Activated T-cell treated with anti-CD3 and anti-CD28 coated beads, Interleukin-2, amount 50 U/mL, for 24 hours (primary cell): ENCODE measurements at places on chromosomes 5 and 9.
A peak's percentile ranks its signal among the peaks of the same experiment; 100 is the strongest.

- no peak for DNase-seq
Measured at GRCh38 chr5:102737161-102737560, 17.9 kb upstream of the PAM start.

DNA sequence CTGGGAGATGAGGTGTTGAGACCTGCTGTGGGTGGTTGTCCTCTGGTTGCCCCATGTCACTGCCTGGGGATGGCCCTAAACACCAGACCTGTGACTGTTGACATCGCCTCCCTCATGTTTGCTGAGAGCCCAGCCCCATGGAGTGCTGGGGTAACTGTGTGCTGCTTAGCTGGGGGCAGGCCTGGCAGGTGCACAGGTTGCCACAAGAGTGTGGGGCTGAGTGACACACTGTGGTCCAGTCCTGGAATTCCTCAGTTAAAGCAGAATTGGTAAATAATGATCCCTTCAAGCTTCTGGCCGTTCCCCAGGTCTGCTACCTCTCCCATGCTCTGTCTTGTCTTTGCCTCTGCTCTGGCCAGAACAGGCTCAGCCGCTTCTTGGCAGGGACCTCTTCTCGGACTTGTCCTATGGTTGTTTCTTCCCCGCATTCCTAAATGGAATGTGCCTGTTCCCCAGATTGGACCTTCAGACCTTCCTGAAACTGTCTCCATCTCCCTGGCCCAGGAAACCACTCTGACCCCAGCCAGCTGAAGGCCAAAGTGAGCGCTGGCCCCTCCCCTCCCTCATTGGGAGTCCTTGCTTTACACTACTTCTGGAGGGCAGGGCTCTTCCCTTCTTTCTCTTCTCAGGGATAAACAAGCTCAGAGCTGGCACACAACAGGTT is 61.2 kb upstream of the PITX1 start:
- no peak for DNase-seq

GRCh38 chr5:23482642-23483041 is 24.8 kb upstream of the PRDM9 start:
- no peak for DNase-seq

DNA sequence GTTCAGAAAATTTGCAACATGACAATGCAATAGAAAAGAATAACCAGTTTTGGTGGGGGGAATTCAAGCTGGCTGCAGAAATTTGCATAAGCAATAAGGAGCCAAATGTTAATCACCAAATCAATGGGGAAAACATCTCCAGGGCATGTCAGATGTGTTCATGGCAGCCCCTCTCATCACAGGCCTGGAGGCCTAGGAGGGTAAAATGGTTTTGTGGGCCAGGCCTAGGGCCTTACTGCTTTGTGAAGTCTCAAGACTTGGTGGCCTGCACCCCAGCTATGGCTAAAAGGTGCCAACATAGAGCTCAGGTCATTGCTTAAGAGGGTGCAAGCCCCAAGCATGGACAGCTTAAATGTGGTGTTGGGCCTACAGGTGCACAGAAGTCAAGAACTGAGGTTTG is 29.7 kb upstream of the SLC36A1 start:
- DNase-seq, result no peak

GRCh38 chr5:68557162-68557936 is 341.8 kb downstream of the PIK3R1 start:
- DNase-seq, result no peak

- DNase-seq, result no peak
Measured at GRCh38 chr5:171986772-171987171, 19.7 kb downstream of the FBXW11 start.

GRCh38 chr5:16074358-16074757 is 105.2 kb downstream of the MARCHF11 start:
- DNase-seq, result no peak

GRCh38 chr5:76920491-76920890 is 32.4 kb upstream of the CRHBP start:
- DNase-seq, result no peak

DNA sequence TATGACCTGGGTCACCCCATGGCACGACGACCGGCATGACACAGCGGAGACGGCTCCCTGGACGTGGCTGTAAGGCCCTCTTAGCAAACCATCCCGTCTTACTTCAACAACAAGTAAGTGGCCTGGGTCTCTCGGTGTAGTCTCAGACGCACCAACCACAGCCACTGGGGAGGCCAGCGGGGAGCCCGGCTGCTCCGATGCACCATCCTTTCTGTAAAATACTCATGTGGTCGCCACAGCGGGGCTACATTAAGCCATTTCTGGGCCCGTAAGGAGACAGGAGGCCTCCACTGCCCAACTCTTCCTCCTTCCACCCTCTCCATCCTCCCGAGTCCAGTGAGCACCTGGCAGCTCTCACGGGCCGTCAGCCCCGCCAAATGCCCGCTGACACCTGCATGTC is 4.7 kb downstream of the QSOX2 start:
- DNase-seq, result no peak

DNA sequence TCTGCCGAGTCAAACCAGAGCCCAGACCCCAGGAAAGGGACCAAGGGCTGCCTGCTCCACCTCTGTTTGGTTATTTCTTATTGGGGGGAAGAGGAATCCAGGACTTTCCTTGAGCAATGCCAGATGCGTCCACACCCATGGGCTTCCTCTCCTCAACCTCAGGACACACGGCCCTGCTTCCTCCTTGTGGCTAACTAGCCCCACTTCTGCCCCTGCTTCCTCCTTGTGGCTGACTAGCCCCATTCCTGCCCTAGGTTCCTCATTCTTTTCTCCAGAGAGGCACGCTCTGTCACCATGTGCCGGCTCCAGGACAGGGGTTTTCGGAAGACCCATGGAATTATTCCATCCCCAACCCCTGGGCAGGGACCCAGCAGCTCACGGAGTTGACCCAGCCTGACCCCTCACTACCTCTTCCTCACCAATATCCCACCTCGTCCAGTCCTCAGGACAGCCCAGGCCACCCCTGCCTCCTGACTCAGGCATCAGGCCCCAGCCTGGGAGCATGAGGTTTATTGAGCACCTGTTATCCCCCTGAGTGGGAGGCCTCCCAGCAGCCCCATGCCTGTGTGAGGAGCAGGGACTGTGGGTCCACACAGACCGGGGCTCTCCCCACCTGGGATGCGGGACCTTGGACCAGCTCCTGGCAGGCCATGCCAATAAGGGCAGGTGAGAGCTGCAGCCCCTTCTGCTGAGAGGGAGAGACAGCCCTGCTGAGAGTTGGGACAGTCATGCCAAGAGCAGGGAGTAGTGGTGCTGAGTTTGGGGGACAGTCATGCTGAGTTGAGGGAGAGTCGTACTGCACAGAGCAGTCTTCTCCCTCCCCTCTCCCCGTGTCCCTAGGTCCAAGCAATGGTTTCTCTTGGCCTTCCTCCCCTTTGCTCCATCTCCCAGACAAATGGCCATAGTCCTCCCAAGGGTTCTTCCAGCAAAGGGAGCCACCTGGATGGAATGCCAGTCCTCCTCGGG is 11.8 kb upstream of the FCN1 start:
- DNase-seq, result no peak

DNA sequence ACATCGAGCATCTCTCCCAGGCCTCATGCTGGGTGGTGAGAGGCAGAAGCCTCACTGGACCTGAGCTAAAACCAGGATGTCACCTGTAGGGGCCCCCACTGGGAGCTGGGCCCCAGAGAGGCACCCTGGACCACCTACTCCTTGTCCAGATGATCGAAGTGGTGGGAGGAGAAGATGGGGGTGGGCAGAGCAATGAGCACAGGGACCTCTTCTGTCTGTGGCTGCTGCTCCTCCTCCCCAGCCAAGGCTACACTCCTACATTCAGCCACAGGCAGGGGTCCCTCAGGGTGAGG is 227.5 kb downstream of the CACNA1B start:
- DNase-seq, result no peak

DNA sequence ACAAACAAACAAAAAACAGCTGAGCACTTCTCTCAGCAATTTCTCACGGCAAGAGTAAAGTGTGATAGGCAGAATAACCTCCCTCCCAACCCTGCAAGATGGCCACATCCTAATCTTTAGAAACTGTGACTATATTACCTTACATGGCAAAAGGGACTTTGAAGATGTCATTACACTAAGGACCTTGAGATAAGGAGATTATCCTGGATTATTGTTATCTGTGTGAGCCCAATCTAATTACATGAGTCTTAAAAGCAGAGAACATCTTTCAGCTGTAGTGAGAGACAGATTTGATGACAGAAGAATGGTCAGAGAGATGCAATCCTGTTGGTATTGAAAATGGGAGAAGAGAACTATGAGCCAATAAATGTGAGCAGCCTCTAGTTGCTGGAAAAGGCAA is 347.9 kb downstream of the CDH9 start:
- no peak for DNase-seq

DNA sequence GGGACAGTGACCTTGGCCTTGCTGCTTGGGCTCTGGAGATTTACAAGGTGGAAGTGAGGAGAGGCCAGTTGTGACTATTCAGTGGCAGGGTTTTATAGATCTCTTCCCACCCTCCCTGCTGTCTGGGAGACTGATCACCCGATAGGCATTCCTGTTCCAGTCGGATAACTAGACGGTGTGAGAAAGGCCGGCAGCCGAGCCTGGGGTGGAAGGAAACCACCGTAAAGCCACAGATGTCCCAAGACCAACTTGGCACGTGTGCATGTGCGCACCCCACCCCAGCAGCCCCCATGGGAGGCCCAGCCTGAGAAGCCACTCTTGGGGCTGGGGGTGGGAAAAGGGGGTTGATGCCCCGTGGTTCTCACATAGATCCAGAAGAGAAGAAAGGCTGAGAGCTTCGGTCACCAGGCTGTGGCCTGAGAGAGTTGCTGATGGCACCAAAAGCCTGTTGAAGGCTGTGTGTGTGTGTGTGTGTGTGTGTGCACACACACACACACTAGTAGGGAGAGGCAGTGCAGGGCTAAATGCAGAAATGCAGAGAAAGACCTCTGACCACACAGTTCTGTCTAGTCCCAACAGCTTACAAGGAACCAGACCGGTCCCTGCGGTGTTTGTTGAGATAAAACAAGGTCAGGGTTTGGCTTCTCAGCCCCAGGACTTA is 225.8 kb downstream of the FANCC start:
- no peak for DNase-seq

GRCh38 chr5:81080809-81081460 is 120.8 kb downstream of the RASGRF2 start:
- no peak for DNase-seq

- peak; percentile 86 for DNase-seq
Measured at GRCh38 chr5:177446200-177447065, at the start of gene PRR7. PRR7 (plus strand) TSS chr5:177446814; CDS start chr5:177455068, 8,254 bp downstream.

GRCh38 chr5:167953151-167953798 is 338.2 kb upstream of the WWC1 start:
- no peak for DNase-seq

DNA sequence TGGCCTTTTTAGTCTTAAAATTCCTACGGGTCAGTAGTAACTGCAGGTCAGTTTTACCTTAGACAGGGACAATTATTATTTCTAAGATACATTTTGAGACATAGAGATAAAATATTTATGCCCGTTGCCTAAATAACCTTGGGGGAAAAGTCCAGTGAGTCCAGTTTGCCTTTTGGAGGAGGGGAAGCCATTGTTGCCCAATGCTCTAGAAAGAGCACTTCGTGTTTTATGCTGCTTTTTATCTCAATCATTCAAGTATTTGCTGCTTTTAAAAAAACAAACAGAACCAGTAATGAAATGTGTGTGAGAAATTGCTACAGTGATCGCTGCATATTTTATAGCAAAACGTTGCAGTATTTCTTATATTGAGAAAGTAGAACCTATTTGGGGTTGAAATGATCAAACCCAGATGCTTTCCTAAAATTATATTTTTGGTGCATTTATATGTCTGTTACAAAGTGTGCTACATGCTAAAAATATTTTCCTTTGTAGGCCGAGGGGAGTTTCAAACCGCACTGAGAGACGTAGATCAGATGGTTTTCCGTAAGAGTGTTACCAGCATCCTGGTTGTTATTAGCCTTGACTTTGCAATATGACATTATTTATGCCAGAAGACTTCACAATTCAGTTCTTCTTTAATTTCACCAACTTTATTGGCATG is 266.8 kb downstream of the AOPEP start:
- no peak for DNase-seq

GRCh38 chr9:88976890-88977257 is 14.4 kb upstream of the S1PR3 start:
- no peak for DNase-seq

- DNase-seq, result no peak
Measured at GRCh38 chr5:74623006-74623611, 17.4 kb downstream of the ENC1 start.

DNA sequence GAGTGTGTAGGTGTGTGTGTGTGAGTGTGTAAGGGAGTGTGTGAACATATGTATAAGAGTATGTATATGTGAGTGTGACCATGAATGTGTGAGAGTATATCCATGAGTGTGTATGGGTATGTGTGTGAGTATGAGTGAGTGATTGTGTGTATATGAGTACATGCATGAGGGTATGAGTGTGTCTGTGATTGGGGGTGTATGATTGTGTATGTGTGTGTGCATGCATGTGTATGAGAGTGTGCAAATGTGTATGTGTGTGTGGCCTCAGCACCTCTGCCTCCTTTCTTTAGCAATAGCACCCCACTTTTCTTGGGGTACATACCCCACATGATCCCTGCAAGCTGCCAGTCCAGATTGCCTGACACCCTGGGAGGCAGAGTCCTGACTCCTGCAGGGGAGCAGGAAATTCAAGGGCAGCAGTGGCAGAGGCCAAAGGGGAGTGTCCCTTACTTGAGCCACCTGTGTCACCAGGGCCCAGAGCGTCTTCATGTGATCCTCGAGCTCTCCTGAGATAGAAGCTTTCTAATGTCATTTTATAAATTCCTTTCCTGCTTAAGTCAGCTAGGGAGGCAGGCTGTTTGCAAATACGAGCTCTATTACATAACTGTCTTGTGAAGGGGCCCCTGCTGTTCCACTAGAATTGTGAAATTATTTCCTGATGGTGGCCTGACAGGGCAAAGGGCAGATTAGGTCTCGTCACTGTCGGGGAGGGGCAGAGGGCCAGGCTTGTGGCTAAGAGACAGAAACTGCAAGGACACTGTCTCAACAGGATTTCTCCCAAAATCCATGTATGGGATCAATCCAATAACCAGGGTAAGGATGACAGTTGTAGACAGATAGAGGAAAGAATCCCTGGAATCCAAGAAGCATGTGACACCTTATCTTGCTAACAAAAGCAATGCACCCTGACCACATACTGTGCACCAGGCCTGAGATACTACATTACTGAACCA is 389.1 kb downstream of the GADD45G start:
- no peak for DNase-seq

DNA sequence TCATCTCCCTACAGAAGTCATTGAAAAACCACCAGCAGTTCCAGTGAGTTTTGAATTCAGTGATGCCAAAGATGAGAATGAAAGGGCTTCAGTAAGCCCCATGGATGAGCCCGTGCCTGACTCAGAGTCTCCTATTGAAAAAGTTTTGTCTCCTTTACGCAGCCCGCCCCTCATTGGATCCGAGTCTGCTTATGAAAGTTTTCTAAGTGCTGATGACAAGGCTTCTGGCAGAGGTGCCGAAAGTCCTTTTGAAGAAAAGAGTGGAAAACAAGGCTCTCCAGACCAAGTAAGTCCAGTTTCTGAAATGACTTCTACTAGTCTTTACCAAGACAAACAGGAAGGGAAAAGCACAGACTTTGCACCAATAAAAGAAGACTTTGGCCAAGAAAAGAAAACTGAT is 90.1 kb downstream of the MAP1B start:
- no peak for DNase-seq

DNA sequence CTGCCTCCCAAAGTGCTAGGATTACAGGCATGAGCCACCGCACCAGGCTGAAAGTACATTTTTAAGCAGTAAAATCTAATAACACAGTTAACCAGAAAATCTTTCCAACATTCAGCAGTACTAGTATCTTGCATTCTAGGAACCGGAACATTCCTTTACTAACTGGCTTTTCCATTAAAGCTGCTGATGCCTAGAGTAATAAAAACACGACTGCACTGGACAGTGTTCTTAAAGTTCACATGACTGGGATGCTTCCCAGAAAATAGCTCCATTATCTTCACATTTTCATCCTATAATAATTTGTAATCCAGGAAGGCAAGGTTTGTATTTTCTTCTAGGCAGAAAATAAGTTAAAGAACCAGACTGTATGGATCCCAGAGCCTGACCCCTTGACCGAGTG is 9.8 kb downstream of the PTPN3 start:
- no peak for DNase-seq
